ENCODE measurements at places on chromosomes 6 and 20.
A peak's percentile ranks its signal among the peaks of the same experiment; 100 is the strongest.

DNA sequence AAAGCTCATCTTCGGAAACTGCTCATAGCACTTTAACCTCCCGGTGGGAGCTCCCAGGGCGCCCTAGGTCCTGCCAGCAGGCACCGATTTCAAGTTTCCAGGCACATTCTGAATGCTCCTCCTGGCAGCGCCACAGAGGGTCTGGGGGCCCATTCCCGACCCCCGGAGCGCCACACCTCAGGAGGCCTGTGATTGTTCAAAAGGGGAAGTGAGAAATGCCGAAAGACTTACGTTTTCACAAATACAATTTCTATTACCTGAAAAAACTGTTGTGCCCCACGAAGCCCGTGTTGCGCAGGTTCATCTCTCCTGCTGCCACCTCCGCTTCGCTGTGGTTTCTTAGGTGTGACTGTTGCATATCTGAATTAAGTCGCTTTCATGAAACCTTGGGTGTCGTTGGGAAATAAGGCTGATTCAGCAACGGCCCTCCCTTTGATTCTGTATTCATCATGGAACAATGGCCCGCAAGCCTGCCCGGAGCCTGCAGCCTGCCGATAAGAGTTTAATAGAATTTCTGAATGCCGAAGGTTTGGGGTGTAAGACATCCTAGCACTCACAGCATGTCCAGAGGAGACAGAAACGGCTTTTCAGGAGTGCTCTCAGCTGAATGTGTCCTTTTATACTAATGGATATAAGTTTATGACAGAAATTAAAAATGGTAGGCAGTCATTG lies 1.9 kb upstream of the MYT1 start:
- DNase-seq = peak; percentile 43

GRCh38 chr6:62746968-62747367 lies 460.9 kb upstream of the KHDRBS2 start:
- DNase-seq = peak; percentile 54

GRCh38 chr6:139777202-139777970 lies 402.9 kb upstream of the CITED2 start:
- peak; percentile 97 for DNase-seq

- DNase-seq = no peak
Measured at GRCh38 chr6:37531026-37531425, 31.3 kb upstream of the CCDC167 start.

DNA sequence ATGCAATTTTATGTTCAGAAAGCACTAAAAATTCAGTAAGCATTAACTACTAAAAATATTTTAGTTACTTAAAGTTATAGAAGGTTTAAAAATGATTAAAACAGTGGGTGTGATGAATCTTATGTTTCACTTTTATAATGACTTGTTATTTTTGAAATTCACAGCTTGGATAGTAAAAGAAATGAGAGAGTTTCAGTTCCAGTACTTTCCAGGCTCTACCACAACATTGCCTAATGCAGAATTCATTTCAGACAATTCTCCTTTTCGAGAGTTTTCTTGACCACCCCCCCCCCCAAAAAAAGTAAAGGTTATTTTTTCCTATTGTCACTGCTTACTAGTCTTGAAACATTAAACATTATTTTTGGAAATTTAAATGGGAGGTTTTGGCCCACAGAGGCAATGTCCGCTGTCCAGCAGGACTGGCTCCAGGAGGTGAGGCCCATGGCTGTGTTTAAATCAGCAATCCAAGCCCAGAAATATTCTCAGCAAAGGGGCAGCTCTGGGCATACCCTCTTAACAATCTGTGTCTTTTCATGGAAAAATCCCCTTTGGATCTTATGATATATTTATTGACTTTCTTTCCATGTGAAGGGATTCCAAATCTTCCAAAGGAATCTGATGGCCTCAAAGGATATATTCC lies 519.9 kb downstream of the MAFB start:
- DNase-seq = no peak

DNA sequence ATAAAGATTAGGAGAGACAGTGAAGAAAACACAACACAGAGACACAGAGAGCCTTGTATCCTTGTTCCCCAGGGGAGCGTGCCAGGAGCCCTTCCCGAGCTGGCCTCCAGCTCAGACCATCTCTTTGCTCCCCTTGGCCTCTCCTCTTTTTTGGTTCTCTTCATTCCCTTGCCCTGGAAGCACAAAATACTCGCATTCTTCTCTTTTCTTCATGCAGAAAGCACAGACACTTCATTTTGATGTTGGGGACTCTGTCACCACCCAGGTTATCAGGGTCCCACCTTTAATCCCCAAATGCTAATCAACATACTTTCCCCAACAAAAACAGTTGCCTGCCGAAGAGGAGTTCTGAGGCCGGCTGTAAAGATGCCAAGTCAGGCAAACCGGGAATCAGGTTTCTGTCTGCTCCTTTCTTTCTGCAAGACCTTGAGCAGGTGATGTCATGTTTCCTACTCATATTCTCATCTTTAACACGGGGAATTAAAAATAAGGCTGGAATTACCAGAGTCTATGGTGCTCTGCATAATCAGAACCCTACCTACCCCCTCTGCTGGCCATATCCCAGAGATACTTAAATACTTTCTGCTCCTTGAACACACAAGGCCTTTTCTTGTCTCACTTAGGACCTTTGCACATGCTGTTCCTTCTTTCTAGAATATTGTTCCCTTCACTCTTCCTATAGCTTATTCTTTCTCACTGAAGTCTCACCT lies 21.7 kb downstream of the TGM6 start:
- peak; percentile 34 for DNase-seq

- DNase-seq = no peak
Measured at GRCh38 chr6:158122048-158122447, 46.0 kb downstream of the SERAC1 start.

DNA sequence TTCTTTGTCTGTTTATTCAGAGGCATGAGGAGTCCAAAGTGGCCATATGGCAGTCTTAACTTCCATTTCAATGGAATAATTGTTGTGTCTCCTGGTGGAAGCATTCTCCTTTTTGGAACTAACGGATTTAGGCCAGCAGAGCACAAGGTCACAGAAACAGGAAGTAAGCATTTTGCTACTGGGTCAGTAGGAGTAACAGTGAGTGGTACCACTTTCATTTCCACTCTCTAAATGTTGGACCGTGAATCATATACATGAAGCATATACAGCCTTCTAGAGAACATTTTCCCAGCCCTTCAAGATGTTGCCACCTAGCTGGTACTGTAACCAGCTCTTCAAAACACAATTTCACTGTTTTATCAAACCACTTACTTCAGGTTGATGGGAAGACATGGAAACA lies 182.8 kb downstream of the EYS start:
- peak; percentile 7 for DNase-seq

DNA sequence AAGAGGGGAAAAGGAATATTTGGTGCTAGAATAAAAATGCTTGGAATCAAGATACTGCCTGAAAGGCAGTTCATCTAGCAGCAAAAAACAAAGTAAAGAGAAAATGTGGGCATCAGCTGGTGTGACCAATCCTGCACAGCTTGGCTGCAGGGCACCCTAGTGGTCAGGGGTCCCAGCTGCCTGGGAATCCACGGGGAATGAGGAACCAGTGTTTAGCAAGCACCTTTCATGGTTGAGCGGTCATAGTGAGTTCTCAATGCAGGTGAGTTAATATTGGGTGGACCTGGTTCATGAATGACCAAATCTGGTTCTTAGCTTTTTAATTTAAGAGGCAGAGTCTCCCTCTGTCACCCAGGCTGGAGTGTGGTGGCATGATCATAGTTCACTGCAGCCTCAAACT lies 53.3 kb downstream of the CAP2 start:
- no peak for DNase-seq

- DNase-seq = no peak
Measured at GRCh38 chr20:1940581-1940980, 45.4 kb downstream of the SIRPA start.

- no peak for DNase-seq
Measured at GRCh38 chr6:107196152-107196551, 80.8 kb upstream of the BEND3 start.
